Amniotic stem cell (primary cell): ENCODE measurements at places on chromosomes 5 and 9.

DNA sequence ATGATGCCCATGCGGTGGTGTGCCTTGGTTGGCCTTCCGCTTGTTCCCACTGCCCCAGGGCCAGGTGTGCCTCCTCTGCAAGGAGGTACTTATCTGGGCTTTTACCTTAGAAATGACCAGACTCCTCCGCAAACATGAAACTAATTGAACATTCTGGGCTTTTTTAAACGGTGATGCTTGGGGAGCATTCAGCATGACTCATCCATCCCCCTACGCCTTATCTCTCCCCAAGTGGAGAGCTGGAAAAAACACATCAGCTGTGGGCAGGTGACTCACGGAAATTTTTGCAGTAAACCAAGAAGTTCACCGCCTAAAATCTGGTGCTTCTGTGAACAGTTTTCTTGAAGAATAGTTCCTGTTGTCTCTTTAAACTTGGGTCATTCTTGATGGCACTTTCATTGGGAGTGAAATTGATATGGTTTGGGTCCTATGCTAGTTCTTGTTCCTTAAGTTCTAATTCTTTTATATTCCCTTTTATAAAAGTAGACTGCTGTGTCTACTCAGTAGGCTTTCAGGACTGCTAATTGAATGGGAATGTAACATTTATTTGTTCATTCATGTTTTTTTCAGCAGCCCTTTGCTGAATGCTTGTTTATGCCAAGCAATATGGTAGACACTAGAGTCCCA lies 39.6 kb downstream of the SFXN1 start:
- DNase-seq = peak; percentile 49

DNA sequence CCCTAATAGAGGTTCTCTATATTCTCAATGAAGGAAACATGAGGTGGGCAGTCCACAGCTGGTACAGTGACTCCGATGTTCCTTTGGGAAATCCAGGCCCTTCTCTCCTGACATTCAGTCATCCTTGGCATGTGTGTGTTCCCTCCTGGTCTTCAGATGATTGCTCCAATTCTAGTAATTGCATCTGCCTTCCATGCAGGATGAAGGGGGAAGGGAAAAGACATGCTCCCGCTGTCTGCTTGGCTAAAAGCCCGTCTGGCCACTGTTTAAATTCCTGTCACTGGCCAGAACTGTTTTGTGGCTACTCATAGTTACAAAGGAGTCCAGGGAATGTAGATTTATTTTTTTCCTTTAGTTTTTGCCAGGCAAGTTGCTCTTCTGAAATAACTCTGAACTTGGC lies 65.0 kb downstream of the MAST4 start:
- no peak for DNase-seq

DNA sequence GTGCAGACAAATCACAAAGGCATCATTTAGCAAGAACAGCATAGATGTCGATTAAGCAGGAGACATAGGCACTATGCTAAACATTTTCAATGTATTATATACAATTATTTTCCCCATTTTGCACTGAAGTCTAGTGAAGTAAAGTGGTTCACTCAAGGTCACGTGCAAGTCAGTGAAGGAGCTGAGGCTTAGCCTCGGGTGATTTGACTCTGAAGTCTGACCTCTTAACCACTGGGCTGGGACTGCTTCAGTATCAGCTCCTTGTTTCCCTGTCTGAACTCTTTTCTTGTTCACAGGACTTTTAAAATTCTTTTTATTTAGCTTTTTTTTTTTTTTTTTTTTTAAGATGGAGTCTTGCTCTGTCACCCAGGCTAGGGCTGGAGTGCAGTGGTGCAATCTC lies 262.7 kb downstream of the DRD1 start:
- DNase-seq = no peak

- no peak for DNase-seq
Measured at GRCh38 chr5:108487951-108488350, 106.1 kb upstream of the FBXL17 start.

DNA sequence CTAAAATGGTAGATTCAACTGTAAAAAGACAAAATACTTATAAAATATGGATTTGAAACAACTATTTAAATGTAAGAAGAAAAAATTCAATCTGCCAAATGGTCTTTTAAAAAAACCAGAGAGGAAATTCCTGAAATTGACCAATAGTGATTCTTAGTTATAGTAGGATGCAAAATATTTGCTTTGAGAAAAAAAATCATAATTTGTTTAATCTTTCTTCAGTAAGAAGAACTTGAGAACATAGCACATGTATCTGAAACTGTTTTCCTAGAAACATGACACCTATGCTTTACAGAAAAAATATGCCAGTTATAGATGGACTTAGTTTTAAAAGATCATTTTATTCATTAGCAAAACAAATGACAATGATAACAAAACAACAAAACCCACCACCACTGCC lies 186.9 kb upstream of the CD180 start:
- no peak for DNase-seq
